ENCODE measurements at places on chromosomes 2 and 18.

GRCh38 chr18:59454909-59455727, 96.1 kb upstream of the LMAN1 start:
- DNase-seq: no peak

DNA sequence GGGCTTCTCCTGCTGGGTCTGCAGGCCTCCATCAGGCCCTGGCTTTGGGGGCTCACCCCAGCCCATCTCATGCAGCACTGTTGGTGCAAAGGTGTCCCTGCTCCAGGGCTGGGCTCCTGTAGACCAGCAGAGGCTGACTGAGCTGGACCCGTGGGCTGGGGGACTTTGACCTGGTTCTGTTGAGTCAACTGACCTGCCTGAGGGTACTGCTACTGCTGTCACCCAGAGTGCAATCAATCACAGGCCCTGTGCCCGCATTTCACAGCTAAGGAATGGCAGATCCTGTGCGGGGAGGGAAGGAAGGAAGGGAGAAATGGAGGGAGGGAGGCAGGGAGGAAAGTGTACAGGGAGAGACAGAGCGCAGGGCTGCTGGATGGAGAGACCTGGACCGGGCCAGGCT, 136.8 kb downstream of the TPO start:
- DNase-seq: no peak

DNA sequence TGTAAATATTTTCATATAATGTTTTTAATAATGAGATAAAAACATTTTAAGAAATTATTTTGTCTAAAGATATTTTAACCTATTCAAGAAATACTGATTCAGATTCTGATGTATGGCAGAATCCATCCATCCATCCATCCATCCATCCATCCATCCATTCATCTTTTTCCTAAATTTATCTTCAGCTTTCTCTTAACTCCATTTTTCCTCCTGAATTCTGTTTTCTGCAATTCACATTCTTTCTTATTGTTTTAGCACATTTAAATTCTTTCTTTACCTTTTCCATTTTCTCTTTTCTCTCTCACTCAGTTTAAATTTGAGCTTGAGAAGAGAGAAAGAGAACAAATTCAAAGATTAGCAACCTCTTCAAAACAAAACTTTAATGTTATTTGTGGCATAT, 3.6 kb downstream of the LRP1B start:
- DNase-seq: no peak

DNA sequence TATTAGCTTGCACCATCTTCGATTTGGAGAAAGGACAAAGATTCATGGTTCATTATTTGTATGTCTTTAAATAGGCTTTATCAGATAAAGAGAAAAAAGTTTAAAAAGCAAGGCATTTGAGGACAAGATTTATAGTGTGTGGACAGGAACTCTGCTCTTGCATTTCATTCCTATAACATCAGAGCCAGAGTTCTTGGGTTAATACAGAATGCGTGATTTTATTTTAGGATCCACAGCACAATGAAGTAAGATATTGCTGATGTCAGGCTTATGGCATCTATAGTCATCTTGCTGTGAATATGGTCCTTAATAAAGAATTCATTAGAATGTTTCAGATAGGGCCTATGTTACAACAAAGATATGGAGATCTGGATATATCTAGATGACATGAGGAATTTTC, 19.7 kb downstream of the RASGRP3 start:
- DNase-seq: no peak

DNA sequence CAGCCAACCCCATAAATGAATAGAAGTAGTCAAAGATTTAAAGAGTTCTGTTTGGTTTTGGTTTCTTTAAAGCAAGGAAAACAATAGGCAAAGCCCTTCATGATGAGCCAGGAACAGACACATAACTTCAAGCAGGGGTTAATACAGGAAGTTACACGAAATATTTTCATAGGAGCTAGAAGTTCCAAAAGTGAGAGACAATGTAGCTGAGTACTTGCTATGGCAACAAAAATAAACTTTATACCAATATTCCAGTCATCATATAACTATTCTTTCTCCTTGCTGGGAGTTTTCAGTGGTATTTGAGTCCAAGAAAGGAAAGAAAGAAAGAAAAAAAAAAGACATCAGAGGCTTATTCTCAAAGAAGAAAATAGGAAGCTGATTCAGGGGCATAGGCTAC, 56.2 kb downstream of the COBLL1 start:
- DNase-seq: no peak

GRCh38 chr2:70686577-70687460, 81.2 kb downstream of the ADD2 start:
- peak; percentile 66 for DNase-seq

DNA sequence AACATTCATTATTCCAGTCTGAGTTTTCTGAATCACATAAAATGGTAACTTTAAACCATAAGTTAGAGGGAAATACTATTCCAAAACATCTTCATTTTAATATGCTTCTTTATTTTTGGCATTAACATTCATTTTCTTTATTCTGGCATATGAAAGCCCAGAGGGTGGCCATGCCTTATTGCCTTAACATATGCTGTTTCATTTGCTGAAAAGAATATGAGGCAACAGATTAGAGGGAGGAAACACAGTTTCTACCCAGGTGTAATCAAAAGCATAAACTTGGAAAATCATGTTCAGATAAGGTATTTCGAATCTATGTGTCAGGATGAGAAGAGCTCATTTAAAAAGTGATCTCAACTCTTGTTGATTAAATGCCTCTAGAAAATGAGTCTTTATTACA, 379.9 kb upstream of the DSEL start:
- no peak for DNase-seq

DNA sequence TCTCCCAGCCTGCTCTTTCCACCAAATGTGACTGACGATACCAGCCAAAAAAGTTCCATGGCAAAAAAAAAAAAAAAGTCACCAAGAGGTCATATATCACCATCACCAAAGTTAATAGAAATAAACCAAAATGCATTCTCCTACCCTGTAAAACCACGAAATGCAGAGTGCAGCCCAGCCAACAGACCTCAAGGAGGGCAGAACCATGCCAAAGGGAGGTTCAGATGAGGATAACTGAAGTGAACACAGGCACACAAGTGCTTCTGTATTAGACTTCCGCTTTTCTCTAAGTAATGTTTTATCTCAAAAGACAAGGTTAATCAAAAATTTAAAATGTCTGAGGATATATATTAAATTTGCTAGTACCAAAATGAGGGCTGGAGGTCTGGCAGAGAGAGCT, 5.5 kb downstream of the SERPINE2 start:
- DNase-seq: no peak

GRCh38 chr2:127662937-127663565, 12.3 kb downstream of the LIMS2 start:
- no peak for DNase-seq

DNA sequence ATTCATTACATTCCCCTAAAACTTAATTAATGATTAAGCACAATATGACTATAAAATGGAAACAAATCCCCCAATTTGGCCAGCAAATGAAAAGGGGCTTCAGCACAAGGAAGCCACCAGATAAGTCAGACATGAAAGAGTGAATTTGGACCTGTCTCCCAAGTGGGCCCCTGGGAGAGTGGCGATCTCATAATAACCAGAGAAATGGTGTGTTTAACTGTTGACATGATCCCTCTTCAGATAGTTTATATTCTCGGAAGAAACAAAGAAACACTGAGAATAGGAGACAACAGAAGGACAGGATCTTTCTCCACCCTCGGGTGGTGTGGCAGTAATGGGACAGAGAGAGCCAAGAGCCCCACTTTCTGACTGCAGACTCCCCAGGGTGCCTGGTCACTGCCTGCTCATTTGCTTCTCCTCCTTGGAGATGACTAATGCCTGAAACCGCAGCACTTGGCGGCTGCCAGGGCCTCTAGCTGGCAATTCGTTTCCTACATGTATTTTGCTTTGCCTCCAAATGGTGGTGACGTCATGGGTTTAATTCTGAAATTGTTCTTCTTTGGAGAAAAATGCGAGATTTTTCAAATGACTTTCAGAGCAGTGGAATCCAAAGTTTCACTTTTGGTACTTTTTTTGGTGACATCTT, 46.4 kb upstream of the SPP2 start:
- peak; percentile 34 for DNase-seq

GRCh38 chr2:3051266-3051665, 326.4 kb downstream of the EIPR1 start:
- no peak for DNase-seq

GRCh38 chr2:202387608-202388342, 11.6 kb downstream of the BMPR2 start:
- no peak for DNase-seq

DNA sequence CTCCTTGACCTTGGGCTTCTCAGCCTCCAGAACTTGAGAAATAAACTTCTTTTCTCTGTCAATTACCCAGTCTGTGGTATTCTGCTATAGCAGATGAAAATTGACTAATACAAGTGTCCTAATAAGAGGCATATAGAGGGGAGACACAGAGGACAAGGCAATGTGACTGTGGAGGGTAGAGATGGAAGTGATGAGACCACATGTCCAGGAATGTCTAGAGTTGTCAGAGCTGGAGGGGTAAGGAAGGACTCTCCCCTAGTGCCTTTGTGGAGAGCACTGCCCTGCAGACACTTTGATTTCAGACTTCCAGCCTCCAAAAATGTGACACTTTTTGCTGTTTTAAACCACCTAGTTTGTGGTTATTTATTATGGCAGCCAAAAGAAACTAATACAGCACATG, 74.4 kb downstream of the ACKR3 start:
- DNase-seq: no peak

DNA sequence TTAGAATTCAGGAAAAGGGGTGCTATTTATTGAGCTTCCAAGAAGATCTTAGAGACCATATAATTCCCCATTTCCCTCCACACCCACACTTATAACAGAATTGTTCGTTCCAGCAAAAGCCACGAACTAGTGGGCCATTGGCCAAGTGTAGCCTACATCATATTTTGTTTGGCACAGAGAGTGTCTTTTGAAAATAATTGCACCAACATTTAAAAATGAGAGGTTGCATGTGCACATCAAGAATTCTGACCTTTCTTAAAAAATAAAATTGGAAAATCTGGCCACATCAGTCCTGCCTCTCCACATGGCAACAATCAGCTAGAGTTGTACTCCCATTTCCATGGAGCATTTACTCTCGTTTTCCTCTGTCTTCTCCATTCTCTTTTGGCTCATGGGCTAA, 655.5 kb upstream of the FANCL start:
- DNase-seq: no peak

DNA sequence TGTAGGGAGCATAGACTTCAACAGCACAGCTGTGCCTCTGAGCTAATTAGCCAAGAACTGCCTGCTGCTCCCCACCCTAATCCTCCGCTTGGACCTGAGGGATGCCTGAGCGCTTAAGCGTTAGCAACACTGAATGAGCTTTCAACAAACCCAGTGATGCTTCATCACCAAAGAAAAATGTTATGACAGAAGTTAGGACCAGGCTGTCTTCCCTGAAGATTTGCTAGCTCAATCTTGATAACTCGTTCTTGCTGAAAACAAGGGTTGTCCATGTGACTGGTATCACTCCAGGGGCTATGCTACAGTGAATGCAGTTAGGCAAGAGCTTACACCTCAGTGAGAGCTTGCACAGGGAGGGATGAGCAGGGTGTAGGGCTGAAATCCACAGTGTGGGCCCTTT, 190.7 kb upstream of the SIX2 start:
- peak; percentile 44 for DNase-seq

DNA sequence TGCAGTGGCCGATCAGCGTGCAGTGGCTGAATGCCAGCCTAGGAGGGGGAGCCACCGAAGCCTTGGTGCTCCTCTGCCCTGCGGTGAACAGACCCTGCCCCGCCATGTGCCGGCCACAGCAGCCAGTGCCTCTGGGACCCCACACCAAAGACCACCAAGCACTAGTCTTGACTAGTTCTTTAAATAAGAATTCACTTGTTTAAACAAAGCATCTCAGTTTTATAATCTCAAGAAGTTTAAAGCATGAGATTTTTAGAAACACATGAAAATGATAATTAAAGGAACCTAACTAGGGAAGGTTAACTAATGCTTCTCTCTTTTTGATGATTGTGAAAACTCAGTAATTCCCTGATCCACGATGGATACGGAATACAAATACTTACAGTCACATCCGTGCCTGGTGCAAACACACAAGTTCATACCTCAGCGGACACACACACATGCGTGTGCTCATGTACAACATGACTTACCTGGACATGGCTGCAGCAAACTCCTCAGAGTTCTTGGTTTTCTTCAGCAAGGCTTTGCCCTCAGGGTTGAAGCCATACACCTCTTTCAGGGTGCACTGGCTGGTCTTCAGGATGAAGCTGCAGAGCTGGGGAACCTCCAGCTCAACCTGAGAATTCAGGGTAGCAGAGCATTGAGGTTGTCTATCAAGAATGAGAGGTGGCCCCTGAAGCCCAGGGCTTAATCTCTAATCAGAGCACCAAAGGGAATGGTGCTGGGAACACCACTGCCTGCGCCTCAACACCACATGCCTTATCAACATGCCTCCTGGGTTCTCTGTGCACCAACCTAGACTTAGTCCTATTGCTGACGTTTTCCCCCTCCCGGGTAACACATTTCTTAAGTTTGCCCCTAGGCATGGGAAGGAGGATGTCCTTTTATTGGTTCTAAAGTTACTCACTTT, 3.1 kb downstream of the APOB start:
- no peak for DNase-seq

GRCh38 chr2:246489-247144, 17.2 kb downstream of the SH3YL1 start:
- DNase-seq: peak; percentile 48

DNA sequence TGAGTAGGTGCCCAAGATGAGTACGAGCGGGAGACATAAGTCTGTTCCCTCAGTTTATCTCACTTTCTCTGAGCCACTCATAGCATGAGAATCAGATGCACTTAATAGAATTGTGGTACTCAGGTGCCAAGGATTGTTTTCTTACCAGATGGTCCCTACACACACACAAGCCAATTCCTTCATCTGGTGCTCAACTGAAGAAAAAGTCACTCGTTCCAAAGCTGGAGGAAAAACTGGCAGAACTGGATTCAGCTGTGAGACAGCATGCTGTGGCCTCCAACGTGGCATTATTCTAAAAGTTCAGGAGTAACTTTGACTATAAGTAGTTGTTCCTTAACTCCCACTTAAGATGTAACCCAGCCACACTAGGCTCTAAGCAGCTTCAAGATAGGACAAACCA, 33.4 kb upstream of the ABCA12 start:
- DNase-seq: no peak

GRCh38 chr2:60989259-60989658, 28.3 kb upstream of the PEX13 start:
- no peak for DNase-seq

DNA sequence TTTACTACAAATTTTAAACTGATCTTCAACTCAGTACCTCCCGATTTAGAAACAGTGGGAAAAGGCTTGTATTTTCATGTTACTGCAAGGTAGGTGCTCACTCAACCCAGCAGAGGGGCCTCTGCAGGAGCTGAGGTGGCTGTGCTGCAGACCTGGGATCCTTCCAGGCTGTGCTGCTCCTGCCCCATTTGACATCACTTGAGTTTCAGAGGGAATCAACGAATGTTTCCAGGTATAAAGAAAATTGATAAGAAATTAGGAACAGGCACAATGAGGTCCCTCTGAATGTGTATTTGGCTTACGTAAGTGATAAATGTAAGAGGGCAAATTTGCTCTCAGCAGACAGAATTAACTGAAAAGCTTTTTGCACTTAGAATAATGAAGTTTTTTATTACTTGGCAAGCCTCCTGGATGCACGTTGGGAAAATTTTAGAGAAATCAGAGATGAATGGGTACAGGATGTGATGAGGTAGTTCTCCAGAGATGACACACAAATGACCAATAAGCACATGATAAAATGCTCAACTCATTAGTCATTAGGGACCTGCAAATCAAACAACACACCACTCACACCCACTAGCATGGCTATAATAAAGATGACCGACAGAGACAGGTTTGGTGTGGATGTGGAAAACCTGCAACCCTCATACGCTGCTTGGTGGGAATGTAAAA, 114.0 kb downstream of the NOL10 start:
- DNase-seq: no peak

- no peak for DNase-seq
These were observed 574.8 kb downstream of the LRP1B start for GRCh38 chr2:141555876-141556470.

Data from retina (tissue), 1 donor.